ENCODE measurements at places on chromosomes 12 and 14. TPM values are rescaled to one million over a fixed set of nuclear protein-coding genes. Genes with fewer than 3 reads are reported as not detected.

- no peak for DNase-seq
Measured at GRCh38 chr14:32998433-32998832, 59.8 kb downstream of the NPAS3 start.

GRCh38 chr14:61756135-61756534 is 6.1 kb upstream of the SNAPC1 start:
- no peak for DNase-seq

The IL22 gene
- total RNA-seq: not detected

The CDH24 gene
- 8.3 TPM for total RNA-seq

Measured in SJCRH30 (cell line).